ENCODE measurements at places on chromosomes 7 and 10. TPM values are rescaled to one million over a fixed set of nuclear protein-coding genes. Genes with fewer than 3 reads are reported as not detected.

DNA sequence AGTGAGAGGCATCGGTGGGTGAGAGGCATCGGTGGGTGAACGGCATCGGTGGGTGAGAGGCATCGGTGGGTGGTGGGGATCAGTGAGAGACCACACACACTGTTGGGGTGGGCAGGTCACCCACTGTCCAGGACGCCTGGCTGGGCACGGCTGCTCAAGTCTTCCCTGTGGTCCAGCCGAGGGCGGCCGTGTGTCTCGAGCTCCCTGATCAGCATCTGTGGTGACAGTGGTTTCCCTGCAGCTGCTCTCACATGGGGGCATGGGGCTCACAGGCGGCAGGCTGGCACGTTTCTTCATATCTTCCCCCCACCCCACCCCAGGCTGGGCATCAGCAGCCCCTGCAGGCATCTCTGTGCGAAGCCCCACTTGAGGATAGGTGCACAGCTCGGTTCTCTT lies 78.2 kb downstream of the NKX6-2 start:
- H3K27me3 ChIP-seq: no peaks in the 10 kb centered on the region
- DNase-seq: peak; percentile 66
- no peak overlapping the region for H3K27ac ChIP-seq
- H3K4me3 ChIP-seq: no peak overlapping the region

- no peak for DNase-seq
- no peaks in the 10 kb centered on the region for H3K36me3 ChIP-seq
- no peaks in the 10 kb centered on the region for H3K4me1 ChIP-seq
- H3K27me3 ChIP-seq: no peaks in the 10 kb centered on the region
- H3K4me3 ChIP-seq: no peak overlapping the region
Observed at GRCh38 chr10:58164517-58164916, 103.2 kb downstream of the IPMK start.

DNA sequence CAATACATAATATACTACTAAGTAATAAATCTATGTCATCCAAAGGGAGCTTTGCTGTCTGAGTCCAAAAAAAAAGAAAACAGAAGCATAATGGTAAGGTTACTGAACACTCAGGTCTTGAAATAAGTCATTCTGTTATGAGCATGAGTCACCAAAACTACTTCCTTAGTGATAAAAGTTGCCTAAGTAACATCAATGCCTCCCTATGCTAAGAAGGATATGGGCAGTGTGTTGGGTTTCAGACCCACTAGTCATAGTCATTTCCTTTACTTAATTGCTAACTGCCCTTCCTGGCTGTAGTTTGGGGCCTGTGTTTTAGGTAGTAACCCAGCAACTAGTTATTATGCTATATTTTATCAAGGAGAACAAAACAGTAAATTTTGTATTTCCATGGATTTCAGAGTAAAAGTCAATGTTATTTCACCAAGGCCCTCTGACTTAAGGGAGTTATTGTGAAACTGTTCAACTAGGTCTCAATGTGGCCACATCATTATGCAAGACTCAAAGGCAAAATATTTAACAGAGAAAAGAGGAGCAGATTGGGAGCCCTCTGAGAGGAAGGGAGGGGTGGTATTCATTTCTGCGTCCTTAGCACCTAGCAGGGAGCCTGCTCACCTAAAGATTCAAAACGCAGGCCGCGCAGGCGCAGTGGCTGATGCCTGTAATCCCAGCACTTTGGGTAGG lies 11.7 kb upstream of the VIM start:
- H3K4me3 ChIP-seq: no peak overlapping the region
- no peaks in the 10 kb centered on the region for H3K27me3 ChIP-seq
- H3K27ac ChIP-seq: peak overlapping the region; percentile 18
- no peaks in the 10 kb centered on the region for H3K36me3 ChIP-seq
- no peak for DNase-seq
- no peaks in the 10 kb centered on the region for H3K4me1 ChIP-seq

DNA sequence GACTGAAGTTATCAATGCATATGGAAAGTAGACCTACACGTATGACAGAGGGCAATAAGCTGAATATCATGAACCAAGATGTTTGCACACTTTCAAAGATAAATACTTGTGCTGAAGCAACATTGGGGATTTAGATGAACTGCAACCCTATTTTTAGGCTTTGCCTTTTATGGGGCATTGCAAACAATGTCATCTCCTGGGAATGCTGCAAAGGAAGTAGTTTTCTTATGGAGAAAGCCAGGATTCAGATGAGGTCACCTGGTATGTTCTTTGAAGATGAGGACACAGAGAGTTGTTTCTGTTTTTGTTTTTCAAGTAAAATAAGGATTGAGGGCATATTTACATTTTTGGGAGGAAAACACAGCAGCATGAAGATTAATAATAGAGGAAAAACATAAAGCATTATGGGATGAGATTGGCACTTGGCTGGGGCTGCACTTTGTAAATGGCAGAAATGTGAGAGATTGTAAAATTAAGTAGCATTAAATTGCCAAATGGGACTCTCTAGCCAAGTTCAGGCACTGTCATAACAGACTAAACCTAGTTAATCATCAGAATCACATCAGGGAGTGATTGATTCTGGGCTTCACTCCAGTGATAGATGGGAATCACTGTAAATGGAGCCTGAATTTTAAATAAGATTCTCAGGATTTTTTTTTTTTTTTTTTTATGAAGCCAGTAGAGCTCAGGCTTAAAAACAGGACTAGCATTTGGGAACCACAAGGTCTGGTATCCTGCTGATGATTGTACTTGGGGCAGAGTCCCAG lies 63.1 kb downstream of the MALRD1 start:
- H3K36me3 ChIP-seq: no peaks in the 10 kb centered on the region
- no peak overlapping the region for H3K27ac ChIP-seq
- H3K4me1 ChIP-seq: no peaks in the 10 kb centered on the region
- no peak overlapping the region for H3K4me3 ChIP-seq
- no peak for DNase-seq

DNA sequence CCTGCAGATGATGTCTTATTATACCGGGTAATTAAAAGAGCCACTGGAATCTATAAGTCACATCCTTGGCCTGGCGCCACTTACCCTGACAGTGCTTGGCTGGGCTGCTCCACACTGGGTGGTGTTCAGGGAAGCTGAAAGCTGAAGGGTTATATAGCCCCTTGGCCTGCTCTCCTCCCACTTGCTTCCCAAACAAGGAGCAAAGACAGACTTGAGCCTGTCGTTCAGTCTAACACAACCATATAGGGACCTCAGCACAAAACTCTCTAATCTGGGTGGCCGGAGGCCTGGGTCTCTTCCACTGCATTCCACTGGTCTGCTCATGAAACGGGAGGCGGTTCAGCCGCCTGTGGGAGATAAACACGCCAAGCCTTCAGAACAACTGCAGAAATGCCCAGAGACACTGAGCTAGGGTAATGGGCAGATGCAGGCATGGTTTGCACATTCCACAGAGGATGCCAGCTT lies at the start of gene ACTA2:
ACTA2 (minus strand) TSS at position 127 of the 465 bp plus-strand sequence. CDS start 3,843 bp downstream, outside the sequence.
- H3K4me1 ChIP-seq: no peaks in the 10 kb centered on the region
- H3K36me3 ChIP-seq: no peaks in the 10 kb centered on the region
- H3K27me3 ChIP-seq: no peaks in the 10 kb centered on the region
- H3K27ac ChIP-seq: peak within 1 kb of the TSS; percentile 7

DNA sequence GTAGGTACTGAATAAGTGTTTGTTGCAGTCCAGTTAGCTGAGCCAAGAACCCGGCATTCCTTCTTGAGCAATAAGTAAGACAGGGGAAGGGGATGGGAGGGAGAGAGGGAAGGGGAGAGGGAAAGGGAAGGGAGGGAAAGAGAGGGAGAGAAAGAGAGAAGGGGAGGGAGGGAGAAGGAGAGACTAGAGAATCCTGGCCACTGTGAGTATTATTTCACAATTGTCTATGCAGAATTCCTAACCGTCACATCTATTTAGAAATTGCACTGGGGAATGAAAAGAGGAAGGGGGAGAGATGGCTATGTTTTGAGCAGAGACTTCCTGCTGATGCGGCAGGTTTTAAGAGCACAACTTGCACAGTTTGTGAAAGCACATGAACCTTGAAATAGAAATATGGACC lies 251.4 kb upstream of the ZMIZ1 start:
- no peak overlapping the region for H3K27ac ChIP-seq
- H3K4me3 ChIP-seq: no peak overlapping the region

GRCh38 chr7:82617156-82617555 lies 173.6 kb upstream of the CACNA2D1 start:
- no peak for DNase-seq
- no peak overlapping the region for H3K4me3 ChIP-seq
- no peaks in the 10 kb centered on the region for H3K36me3 ChIP-seq
- H3K4me1 ChIP-seq: no peaks in the 10 kb centered on the region

DNA sequence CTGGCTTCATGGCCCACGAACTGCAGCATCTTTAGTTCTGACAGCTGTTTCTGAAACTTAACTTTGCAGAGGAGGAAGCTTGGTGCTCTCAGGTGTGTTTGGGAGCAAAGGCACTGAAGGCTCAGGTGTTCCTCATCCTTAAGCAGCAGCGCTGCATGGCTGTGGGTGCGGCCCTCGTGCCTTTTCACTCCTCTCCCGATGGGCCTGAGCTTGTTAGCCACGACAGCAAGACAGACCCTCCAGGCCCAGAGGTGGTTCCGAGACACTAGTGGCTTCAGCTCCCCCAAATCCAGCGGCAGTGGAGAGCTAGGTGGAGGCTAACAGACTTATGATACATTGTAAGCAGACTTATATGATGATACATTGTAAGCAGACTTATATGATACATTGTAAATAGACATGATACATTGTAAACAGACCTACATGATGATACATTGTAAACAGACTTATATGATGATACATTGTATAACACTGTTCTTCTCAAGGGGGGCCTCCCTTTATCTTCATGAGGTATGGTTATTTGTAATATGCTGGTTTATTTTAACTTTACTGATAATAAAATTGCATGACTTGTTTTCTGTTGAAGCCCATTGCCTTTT lies 14.1 kb downstream of the PFKP start:
- DNase-seq: peak; percentile 47
- H3K27me3 ChIP-seq: no peaks in the 10 kb centered on the region

GRCh38 chr10:29473406-29474100 lies 161.2 kb downstream of the SVIL start:
- DNase-seq: no peak
- no peak overlapping the region for H3K27ac ChIP-seq
- no peak overlapping the region for H3K4me3 ChIP-seq
- no peaks in the 10 kb centered on the region for H3K27me3 ChIP-seq
- peaks cover 22% of the 10 kb centered on the region for H3K4me1 ChIP-seq

DNA sequence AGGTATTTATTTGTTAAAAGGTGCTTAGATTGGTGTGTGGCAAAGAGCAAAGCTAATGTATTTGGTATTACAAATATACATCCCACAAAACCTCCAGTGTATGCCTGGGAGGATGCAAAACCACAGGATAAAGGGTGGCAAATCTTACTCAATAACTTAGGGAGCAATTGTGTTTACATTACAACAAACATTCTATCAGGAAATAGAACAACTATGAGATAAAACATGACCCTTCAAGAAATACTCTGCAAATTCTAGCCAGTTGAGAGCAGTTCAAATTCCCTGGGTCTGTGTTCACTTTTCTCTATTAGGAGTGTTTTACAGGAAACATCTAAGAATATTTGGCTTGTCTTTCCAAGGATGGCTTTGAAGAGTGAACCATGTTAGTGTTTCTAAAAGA lies 64.9 kb downstream of the CUL1 start:
- H3K36me3 ChIP-seq: peaks cover 12% of the 10 kb centered on the region
- H3K4me1 ChIP-seq: no peaks in the 10 kb centered on the region
- no peak overlapping the region for H3K4me3 ChIP-seq
- no peaks in the 10 kb centered on the region for H3K27me3 ChIP-seq
- DNase-seq: no peak
- no peak overlapping the region for H3K27ac ChIP-seq

GRCh38 chr7:128903621-128904361 lies 6.7 kb downstream of the KCP start:
- no peaks in the 10 kb centered on the region for H3K27me3 ChIP-seq
- no peaks in the 10 kb centered on the region for H3K4me1 ChIP-seq
- no peak overlapping the region for H3K27ac ChIP-seq

GRCh38 chr7:36391436-36392198 lies 2.0 kb downstream of the ANLN start:
- no peak for DNase-seq
- H3K4me1 ChIP-seq: peaks cover 8% of the 10 kb centered on the region
- no peak overlapping the region for H3K4me3 ChIP-seq
- H3K36me3 ChIP-seq: no peaks in the 10 kb centered on the region

MYO3A gene
- 3.1 TPM for total RNA-seq

POU6F2 gene
- total RNA-seq: 0.47 TPM

LIPK gene
- total RNA-seq: not detected

Data from kidney (tissue), 22 donors.